Foreskin melanocyte (primary cell): ENCODE measurements at places on chromosomes 3 and 15.

DNA sequence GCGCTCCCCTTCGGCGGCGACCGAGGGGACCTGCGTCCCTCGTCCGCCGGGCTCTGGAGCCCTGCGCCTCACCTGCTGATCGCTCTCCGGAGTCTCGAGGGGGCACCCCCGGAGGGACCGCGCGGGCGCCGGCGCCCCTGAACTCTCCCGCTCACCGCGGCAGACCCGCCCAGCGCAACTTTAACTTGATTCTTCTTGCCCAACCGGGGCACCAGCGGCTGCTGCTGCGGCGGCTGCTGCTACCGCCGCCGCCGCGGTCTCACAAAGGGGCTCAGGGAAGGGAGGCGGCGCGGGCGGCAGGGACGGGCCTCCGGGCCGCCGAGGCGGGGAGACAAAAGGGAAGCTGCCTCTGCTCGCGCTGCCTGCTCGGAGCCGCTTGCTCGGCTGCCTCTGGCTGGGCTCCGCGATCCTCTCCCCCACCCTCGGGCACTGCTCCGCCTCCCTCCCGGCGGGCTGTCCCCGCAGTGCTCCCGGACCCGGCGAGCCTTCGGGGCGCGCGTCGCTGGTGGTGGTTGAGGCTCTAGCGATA is at the start of gene PPM1L:
TSS of gene PPM1L (plus strand) at position 456 of the 529 bp plus-strand sequence.
- peak; percentile 33 for DNase-seq

DNA sequence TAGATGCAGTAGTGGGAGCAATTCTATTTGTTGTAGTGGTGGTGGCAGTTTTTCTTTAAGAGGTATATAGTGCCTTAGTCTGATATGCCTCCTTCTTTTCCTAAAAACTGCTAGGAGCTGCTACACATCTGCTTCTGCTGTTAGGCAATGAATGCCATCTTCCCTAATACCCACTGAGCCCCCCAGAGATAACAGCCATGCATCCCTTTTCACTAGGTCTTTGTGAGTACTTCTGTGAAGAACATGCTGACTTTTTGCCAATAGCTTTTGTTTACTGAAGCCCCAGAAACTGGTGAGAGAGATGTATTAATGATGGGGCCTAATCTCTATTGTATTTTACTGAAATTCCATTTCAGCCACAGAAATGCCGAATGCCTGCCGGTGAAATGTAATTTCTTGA is 92.6 kb upstream of the CHL1 start:
- no peak for DNase-seq

DNA sequence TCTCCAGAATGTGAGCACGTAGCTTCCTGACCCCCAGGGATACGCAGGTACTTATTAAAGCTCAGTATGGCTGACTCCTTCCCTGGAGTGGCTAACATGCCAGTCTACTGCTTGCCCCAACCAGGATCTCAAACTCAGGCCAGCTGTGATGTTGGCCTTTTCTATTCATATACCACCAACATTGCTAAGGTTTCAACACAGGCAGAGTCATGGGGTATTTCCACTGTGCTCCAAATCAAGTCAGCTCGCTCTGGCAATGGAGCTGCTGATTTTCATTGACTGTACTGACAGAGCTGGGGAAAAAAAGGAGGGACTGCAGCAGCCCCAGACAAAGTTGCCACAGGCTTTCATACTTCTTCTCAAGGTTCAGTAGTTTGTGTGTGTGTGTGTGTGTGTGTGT is 87.0 kb downstream of the CFAP20DC start:
- no peak for DNase-seq

DNA sequence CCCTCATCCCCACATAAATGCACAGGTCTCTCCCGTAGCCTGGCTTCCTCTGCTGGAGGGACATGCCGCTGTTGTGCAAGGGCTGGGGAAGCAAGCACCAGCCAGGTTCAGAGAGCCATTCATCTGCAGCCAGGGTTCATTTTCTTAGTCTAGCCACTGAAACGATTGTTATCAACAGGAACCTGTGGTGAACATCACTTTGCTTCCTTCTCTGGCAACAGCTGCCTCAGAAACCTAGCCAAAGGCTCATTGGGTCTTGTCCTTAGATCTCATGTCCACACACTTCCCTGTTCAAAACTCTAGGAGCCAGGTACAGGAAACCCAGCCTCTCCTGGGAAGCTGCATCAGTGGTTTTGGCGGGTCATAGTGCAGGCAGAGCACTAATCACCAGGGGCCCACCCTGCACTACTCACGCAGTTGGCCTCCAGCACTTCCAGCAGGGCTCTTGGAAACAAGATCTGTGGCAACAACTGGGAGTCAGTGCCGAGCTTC is 47.0 kb downstream of the OXNAD1 start:
- no peak for DNase-seq

DNA sequence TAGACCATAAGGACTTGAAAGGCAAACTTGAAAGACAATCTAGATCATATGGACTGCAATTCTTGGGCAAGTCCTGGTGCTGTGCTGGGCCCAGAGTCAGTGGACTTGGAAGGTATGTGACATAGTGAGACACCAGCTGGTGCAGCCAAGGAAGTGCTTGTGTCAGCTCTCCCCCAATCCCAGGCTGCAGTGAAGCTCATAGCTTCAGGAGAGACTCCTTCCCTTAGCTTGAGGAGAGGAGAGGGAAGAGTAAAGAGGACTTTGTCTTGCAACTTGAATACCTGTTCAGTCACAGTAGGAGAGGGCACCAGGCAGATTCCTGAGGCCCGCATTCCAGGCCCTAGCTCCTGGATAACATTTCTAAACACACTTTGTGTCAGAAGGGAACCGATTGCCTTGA is 127.4 kb upstream of the ZPLD1 start:
- no peak for DNase-seq

GRCh38 chr15:36567445-36567844 is 12.0 kb upstream of the CDIN1 start:
- DNase-seq, result no peak

DNA sequence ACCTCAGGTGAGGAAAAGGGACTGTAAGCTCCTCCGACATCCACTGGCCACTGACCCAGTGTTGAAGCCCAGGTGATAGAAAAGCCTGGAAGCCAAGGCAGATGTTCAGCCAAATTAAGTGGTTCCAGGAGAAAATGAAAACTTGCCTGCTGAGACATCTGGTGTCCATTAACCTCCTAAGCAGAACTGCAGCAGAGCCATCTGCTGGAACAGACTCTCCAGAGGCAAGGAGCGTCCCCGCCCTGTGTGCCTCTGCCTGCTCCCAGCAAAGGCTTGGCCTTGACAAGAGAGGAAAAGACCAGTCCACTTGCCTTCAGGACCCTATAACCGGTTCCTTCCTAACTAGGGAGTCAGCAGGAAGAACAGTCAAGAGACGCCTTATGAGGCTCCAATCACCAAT is 48.2 kb downstream of the SRGAP3 start:
- DNase-seq, result no peak

GRCh38 chr3:17038900-17039553 is 154.3 kb downstream of the PLCL2 start:
- DNase-seq, result no peak

DNA sequence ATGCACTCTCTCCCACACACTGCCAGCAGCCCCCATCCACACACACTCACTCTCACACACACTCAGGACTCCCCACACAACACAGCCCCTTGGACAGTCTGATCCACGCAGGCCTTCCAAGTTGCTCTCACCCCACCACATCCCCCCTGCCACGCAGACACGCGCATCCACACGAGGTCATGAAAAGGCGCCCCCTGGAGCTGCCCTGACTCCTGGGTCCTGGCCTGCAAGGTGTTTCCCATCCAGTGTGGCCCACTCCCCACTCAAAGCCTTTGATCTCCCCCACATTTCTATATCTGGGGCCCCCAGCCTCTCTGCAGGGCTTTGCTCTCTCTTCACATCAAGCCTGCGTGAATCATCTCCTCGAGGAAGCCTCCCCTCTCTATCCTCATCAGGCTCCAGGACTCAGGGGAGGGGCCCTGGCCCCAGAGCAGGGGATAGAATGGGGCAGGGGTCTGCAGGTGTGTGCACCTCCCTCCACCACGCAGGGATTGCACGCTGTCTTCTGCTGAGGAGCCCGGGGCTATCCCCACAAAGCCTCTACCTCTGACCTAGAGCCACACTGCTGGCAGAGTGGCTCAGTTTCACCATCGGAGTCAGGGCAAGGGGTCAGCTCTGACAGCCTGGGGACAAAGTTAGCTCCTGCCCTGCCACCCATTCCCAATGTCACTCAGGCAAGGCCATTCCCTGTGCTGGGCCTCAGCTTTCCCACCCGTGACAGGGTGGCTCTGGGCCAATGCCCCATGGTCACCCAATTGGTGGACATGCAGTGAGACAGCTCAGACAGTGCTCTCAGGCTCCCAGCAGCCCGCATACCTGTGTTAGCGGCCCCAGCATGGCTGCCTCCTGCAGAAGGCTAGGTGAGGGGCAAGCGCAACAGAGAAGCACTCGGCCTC is 6.4 kb downstream of the MYL3 start:
- no peak for DNase-seq

- DNase-seq, result no peak
Measured at GRCh38 chr3:69388241-69388640, 2.4 kb upstream of the FRMD4B start.

DNA sequence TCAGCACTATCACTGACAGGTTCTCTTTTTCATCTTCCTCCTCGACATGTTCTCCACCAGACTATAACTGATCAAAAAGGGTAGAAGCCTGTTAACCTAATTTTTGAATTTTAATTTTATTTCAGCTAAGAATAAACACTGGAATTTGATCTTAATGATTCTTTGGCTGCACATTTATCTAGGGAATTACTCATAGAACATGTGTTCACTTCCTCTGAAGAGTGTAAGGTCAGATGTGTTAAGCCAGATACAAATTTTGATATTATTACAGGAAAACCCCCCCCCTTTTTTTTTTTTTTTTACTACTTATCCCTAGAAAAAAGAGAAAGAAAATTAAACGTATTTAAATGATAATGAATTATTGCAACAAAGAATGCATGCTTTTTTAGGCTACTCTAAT is 15.0 kb downstream of the DCBLD2 start:
- DNase-seq, result no peak

- DNase-seq, result no peak
Measured at GRCh38 chr3:155219106-155219505, 74.4 kb downstream of the STRIT1 start.

DNA sequence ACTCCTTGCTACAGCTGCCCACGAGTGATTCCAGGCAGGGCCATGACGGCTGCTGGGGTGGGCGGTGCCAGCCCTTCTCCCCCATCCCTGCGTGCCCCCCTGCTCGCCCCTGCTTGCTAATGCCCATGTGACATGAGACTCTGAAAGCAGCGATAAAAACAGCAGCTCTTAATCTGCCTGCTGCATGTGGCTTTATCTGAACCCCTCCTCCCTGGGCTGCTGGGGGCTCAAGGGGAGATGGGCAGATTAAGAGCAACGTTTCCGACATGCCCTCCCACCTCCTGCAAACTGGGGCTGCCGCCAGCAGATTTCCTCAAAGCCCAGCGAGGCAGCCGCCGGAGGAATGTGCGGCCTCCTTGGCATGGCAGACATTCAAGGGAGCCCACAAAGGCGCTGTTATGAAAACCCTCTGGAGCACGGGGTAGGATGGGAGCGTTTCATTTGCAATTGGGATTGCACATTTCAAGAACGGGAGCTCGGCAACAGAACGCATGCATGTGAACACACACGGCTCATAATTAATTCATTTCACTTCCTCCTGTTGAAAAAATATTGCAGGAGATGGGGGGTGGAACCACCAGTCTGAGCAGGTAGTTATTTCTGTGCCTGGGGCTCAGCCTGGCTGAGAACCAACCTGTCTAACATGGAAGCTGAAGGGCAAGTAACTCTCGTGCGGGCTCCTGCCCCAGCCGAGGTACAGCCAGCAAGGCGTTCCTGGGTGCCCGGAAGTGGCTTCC is 504.2 kb upstream of the PROK2 start:
- peak; percentile 90 for DNase-seq

GRCh38 chr3:122890077-122890719 is 95.3 kb downstream of the SLC49A4 start:
- peak; percentile 38 for DNase-seq

DNA sequence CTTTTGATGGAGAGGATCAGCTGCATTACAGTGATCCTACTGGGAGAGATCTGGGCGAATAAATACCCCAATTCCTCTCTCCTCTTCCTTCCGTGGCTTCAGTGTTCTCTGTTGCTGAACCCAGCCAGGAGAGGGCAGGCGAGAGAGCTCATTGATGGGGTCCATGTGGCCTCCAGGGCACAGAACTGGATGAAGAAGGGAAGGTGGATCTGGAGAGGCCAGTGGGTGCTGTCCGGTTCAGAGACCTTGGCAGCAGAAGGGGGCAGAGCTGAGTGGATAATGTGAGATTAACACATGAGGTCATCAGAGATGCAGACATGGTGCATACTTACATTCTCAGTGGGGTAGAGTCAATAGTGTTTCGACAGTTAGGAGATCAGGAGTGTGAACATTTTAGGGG is 193.6 kb downstream of the CLSTN2 start:
- no peak for DNase-seq

DNA sequence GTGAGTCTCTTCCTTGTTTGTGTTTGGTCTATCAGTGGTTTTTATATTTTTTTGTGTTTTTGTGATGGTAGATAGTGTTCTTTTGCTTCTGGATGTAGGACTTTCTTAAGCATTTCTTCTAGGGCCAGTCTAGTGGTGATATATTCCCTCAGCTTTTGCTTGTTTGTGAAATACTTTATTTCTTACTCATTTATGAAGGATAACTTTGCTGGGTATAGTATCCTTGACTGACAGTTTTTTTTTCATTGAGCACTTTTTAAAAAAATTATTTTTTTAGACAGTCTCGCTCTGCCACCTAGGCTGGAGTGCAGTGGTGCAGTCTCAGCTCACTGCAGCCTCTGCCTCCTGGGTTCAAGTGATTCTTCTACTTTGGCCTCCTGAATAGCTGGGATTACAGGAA is 41.9 kb downstream of the NCK1 start:
- no peak for DNase-seq

GRCh38 chr15:43828061-43828657 is 1.4 kb downstream of the WDR76 start:
- DNase-seq, result no peak

- peak; percentile 80 for DNase-seq
Measured at GRCh38 chr3:1677576-1678156, 421.0 kb upstream of the CNTN4 start.

DNA sequence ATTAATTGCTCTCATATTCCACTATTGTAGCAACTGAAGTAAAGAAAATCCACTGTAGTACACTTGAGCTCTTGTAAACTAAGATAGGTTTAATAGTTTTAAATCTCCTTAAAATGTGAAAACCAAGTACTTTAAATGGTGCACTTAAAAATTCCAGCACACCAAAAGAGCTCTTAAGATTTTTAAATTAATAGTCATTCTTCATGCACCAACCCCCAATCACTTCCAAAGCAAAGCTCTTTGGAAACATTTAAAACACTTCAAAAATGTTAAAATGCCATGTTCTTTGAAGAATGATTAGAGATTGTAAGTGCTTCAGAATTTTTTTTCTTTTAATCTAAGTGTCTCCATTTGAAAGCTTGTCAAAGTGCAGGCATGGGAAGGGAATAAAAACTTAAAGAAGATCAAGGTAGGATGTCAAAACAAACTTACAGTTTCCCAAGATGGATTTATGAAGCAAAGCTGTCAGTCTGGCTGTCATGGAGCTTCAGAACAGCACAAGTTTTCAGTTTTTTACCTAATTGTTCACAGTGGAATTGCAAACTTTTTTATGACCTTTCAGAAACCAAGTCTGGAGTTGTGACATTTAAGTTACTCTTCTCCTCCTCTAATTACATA is 84.3 kb downstream of the ARPP21 start:
- DNase-seq, result no peak

GRCh38 chr3:71146673-71147072 is 436.9 kb downstream of the FOXP1 start:
- DNase-seq, result no peak
